ENCODE measurements at places on chromosomes 6 and 20.

DNA sequence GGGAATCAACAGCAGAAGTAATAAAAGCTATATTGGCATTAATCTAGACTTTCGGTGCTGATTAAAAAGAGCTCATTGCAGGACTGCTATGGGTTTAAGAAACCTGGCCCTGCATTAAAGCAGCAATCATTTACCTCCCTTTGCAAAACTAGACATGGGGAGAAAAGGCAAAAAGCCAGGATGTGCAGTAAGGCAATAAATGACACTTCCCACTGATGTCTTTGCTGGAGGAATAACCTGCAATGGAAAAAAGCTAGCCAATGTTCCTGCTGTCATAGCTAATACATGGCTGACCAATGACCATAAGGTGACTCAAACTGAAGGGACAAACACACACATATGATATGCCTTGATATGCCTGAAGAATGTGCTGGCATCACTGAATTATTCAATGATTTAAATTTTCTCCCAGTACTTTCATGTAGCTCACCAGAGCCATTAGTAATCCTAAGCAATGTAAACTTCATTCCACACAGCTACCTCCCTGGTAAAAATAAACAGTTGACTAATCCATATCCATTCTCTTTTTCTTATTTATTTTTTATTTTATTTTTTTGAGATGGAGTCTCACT is 8.7 kb downstream of the DNAAF9 start:
- DNase-seq: no peak

GRCh38 chr6:86619428-86619827 is 317.9 kb upstream of the HTR1E start:
- no peak for DNase-seq

GRCh38 chr20:59812286-59813125 is 120.9 kb downstream of the SYCP2 start:
- DNase-seq: no peak

GRCh38 chr20:47855799-47856198 is 70.5 kb upstream of the SULF2 start:
- no peak for DNase-seq

- no peak for DNase-seq
These were observed 787 bp upstream of the TNFRSF6B start for GRCh38 chr20:63695424-63696305.

DNA sequence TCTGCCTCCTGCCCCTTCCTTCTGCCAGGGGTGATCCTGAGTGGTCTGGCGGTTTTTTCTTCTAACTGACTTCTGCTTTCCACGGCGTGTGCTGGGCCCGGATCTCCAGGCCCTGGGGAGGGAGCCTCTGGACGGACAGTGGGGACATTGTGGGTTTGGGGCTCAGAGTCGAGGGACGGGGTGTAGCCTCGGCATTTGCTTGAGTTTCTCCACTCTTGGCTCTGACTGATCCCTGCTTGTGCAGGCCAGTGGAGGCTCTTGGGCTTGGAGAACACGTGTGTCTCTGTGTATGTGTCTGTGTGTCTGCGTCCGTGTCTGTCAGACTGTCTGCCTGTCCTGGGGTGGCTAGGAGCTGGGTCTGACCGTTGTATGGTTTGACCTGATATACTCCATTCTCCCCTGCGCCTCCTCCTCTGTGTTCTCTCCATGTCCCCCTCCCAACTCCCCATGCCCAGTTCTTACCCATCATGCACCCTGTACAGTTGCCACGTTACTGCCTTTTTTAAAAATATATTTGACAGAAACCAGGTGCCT is 10.2 kb downstream of the SLC29A1 start:
- DNase-seq: no peak

DNA sequence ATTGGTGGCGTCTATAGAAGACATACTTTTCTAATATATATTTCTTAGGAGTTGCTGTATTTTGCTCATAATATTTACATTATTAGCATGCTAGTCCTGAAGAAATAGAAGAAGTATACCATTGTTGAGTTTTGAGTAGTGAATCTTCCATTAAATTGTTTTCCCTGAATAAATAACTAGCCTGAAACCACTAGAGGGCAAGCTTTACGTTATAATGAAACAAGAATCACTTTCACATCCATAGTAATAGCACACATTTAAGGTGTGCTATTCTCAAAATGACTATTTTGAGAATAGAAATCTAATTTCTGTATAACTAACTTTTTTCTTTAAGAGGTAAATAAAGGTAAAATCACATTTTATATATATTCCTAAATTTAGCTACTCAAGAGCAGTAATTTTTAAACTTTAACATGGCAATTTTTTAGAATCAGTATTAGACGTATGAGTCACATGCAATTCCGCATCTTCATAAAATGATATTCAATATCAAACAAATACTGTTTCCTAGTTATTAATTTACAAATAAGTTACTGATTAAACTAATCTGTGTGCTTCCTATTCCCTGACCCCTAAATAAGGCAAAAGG is 213.2 kb upstream of the MANEA start:
- DNase-seq: no peak

GRCh38 chr6:3743541-3743940 is 8.0 kb downstream of the PXDC1 start:
- DNase-seq: no peak

Measured in stimulated activated CD4-positive, alpha-beta T cell treated with anti-CD3 and anti-CD28 coated beads, Interleukin-2, amount 100 ng/mL, for 24 hours (primary cell).